ENCODE measurements at places on chromosomes 3 and 15. TPM values are rescaled to one million over a fixed set of nuclear protein-coding genes. Genes with fewer than 3 reads are reported as not detected.
A peak's percentile ranks its signal among the peaks of the same experiment; 100 is the strongest.

DNA sequence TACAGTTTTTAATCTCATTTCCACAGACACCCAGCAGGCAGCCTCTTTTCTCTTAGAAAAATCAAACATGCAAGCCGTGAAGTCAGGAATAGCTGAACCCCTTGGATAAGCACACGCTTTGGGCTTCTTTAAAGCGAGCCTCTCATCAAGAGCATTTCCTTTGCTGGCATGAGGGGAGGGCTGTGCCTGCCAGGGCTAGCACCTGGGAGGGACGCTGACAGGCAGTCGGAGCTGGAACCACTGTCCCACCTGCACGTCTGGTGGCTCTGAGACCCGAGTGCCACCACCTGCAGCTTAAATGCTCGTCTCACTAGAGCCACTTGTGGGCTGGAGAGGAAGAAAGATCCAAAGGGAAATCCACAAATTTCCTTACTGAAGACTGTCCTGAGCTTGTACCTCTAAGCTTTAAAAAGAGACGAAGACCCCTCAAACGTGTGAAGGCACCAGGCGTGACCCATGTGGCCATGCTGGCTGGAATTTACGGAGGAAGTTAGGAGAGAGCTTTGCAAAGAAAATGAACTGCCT, 9.4 kb downstream of the MAP6D1 start:
- H3K4me3 ChIP-seq = no peak overlapping the region
- peaks cover 20% of the 10 kb centered on the region for H3K36me3 ChIP-seq
- no peaks in the 10 kb centered on the region for H3K4me1 ChIP-seq
- DNase-seq = no peak

DNA sequence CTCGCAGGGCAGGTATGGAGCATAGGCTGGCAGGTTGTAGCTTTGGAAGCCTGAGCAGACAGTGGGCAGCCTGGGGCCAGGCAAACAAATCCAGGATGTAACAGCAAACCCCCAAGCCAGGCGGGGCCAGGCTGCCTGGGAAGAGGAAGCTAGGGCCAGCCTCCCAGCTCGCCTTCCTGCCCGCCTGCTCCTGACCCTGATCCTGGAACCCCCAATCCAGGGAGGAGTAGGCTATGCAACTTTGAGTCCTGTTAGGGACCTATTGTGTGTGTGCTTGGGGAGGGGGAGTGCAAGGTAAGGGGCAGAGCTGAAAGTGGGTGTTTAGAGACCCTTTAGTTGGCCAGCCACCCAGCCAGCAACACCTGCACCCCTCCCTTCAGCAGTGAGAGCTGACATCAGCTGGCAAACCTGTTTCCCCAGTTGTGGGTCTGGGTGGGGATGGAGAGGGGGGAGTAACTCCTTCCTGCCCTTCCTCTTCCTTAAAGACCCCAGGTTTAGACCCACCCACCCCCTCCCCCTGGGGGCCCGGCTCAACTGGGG, 2.5 kb downstream of the NBEAL2 start:
- no peak overlapping the region for H3K4me3 ChIP-seq
- H3K4me1 ChIP-seq = peaks cover 56% of the 10 kb centered on the region
- H3K27me3 ChIP-seq = no peaks in the 10 kb centered on the region
- no peak for DNase-seq
- no peaks in the 10 kb centered on the region for H3K36me3 ChIP-seq

DNA sequence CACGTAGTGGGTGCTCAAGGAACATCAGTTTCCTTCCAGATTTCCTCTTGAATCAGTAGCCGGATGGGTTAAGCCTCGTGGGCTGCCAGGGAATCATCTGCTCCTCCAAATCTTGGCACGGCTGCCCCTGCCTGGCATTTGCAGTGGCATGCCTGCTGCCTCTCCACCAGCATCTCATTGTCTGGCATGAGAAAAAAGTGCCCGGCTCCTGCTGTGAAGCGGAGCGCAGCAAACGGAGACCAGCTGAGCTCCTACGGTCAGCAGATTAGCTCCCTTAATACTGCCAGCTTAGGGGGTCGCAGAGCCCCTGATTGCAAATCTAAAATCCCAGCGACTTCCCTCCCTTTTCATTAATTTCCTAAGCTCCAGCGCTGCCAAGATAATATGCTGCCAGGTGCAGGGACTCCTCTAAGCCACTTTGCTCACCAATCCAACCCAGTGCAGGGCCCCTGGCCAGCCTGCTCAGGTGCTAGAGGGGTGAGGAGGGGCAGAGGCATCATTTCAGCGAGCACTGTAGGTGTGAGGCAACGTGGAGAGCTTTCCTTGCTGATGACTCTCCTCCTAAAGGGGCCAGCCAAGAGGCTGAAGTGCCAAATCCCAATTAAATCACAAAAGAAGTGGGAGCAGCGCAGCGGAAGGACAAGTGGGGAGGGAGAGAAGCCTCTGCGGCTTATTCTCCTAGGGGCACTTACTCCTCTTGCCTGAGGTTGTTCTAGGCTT, 49.6 kb upstream of the ST8SIA2 start:
- no peak overlapping the region for H3K27ac ChIP-seq
- peaks cover 18% of the 10 kb centered on the region for H3K27me3 ChIP-seq
- no peaks in the 10 kb centered on the region for H3K36me3 ChIP-seq
- DNase-seq = no peak
- no peak overlapping the region for H3K4me3 ChIP-seq

DNA sequence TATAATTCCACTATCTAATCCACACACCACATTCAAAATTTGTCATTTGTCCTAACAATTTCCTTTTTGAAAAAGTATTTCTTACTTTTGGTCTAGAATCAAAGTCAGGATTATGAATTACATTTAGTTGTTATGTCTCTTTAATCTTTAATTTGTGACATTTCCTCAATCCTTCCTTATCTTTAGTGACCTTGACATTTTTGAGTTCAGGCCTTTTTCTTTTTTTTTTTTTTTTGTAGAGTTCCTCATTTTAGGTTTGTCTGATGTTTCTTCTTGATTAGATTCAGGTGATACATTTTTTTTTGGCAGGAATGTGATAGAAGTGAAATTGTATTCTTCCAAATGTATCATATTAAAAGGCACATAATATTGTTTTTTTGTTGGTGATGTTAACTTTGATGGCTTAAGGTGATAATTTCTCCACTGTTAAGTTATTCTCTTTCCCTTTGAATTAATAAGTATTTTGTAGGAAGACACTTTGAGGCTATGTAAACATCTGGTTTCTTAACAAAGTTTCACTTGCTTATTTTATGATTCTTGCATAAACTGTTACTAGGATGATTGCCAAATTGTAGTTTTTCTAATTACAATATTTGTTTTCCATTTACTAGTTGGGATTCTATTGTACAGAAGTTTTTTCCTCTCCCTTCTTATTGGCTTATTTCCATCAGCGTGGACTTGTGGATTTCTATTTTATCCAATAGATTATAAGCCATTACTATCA, 16.3 kb downstream of the SLC35G2 start:
- no peaks in the 10 kb centered on the region for H3K4me1 ChIP-seq
- DNase-seq = no peak
- no peaks in the 10 kb centered on the region for H3K27me3 ChIP-seq
- H3K36me3 ChIP-seq = no peaks in the 10 kb centered on the region
- H3K4me3 ChIP-seq = no peak overlapping the region
- H3K27ac ChIP-seq = no peak overlapping the region

- no peak overlapping the region for H3K27ac ChIP-seq
- no peaks in the 10 kb centered on the region for H3K4me1 ChIP-seq
- no peaks in the 10 kb centered on the region for H3K36me3 ChIP-seq
- H3K4me3 ChIP-seq = no peak overlapping the region
- no peak for DNase-seq
These were observed 598.6 kb upstream of the TBL1XR1 start for GRCh38 chr3:177795859-177796258.

DNA sequence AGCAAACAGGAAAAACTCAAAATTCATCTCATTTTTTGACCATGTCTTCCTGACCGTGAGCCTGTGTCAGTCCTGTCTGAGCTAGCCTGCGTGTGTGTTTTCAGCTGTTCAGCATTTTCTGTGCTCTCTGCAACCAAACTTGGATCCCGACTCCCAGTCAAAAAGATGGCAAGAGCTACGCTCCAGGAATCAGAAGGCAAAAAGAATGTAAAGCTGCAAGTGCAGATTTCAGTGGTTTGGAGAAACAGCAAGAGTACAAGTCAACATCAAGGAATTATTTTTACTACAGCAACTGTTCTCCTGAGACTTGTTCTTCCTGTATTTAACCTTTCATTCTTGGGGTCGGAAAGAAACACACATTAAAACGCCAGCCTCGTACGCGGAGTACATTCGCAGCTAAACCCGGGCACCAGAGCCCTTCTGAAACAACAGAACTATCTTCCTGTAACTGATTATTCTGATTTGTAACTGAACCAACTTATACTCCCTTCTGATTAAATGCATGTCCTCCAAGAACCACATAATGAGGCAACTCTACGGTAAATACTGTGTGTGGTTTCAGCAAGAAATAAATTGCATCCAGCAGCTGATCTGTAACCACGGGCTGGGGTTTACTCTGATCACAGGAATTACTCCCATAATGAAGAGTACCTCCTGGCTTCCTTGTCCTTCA, 107.4 kb downstream of the LRIG1 start:
- no peak overlapping the region for H3K27ac ChIP-seq
- no peaks in the 10 kb centered on the region for H3K4me1 ChIP-seq
- H3K36me3 ChIP-seq = peaks cover 77% of the 10 kb centered on the region
- DNase-seq = no peak
- H3K4me3 ChIP-seq = no peak overlapping the region

- peaks cover 46% of the 10 kb centered on the region for H3K36me3 ChIP-seq
- peak overlapping the region; percentile 90 for H3K27ac ChIP-seq
- H3K27me3 ChIP-seq = no peaks in the 10 kb centered on the region
- peak overlapping the region; percentile 82 for H3K4me3 ChIP-seq
These were observed 716 bp downstream of the SELENOS start for GRCh38 chr15:101276501-101277037.

DNA sequence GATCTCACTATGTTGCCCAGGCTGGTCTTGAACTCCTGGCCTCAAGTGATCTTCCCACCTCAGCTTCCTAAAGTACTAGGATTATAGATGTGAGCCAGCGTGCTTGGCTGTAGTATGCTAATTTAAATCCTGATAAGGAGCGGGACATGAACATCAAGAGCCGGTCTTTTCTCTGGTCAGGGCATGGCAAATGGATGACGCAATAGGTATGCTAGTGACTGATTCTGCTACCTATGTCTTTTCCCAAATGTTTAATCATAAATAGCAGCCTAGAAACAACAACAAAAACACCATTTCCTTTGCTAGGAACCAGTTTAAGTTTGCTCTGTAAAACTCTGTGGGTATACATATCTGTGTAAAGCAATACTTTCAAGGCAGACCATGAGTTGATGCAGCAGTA, 64.7 kb downstream of the STARD9 start:
- peaks cover 10% of the 10 kb centered on the region for H3K36me3 ChIP-seq
- H3K27me3 ChIP-seq = no peaks in the 10 kb centered on the region
- DNase-seq = no peak
- no peak overlapping the region for H3K4me3 ChIP-seq

- H3K4me3 ChIP-seq = no peak overlapping the region
- peaks cover 31% of the 10 kb centered on the region for H3K36me3 ChIP-seq
- H3K4me1 ChIP-seq = no peaks in the 10 kb centered on the region
- H3K27ac ChIP-seq = no peak overlapping the region
- no peak for DNase-seq
- H3K27me3 ChIP-seq = no peaks in the 10 kb centered on the region
These were observed 5.3 kb downstream of the ZNF620 start for GRCh38 chr3:40511031-40511718.

GRCh38 chr3:32438596-32439344, 47.1 kb downstream of the CMTM7 start:
- no peak overlapping the region for H3K4me3 ChIP-seq
- no peak for DNase-seq
- H3K27me3 ChIP-seq = no peaks in the 10 kb centered on the region
- H3K27ac ChIP-seq = no peak overlapping the region
- no peaks in the 10 kb centered on the region for H3K36me3 ChIP-seq

GRCh38 chr3:149575961-149576564, 81.8 kb downstream of the WWTR1 start:
- no peaks in the 10 kb centered on the region for H3K4me1 ChIP-seq
- DNase-seq = peak; percentile 38
- no peak overlapping the region for H3K4me3 ChIP-seq
- H3K27me3 ChIP-seq = no peaks in the 10 kb centered on the region

- no peaks in the 10 kb centered on the region for H3K4me1 ChIP-seq
- no peaks in the 10 kb centered on the region for H3K27me3 ChIP-seq
- H3K4me3 ChIP-seq = no peak overlapping the region
- H3K36me3 ChIP-seq = no peaks in the 10 kb centered on the region
These were observed 127.1 kb upstream of the RBMS3 start for GRCh38 chr3:29153811-29154210.

DNA sequence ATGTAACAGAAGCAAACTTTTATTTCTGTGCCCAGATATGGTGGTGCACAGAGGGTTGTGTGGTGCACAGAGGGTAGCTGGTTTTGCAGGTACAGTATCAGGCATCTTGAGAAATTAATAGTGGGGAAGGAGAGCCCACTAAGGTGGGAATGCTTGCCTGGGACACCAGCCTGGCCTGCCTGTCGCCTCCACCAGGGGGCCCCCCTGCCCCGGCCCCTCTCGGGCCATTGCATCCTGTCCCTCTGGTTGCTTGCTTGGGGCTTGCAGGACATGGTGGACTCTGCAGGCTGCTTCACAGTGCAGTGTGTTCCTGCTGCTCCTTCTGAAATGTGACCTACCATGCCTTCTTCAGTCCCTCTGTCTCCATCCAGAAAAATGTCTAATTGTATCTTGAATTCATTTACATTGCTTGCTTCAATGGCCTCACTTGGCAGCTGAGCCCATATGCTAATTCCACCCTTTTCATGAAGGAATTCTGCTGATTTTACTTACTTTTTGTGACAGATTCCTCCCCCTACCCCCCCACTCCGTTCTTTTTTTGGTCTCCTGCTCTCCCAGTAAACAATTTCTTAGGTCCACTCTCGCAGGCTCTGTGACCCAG, 73.6 kb downstream of the EEFSEC start:
- H3K27me3 ChIP-seq = no peaks in the 10 kb centered on the region
- no peak overlapping the region for H3K27ac ChIP-seq
- H3K4me3 ChIP-seq = no peak overlapping the region
- DNase-seq = no peak
- no peaks in the 10 kb centered on the region for H3K36me3 ChIP-seq

The GALNT15 gene
- 0.78 TPM for polyA plus RNA-seq

The EPHA3 gene
- 3.0 TPM for polyA plus RNA-seq

The POLQ gene
- 4.0 TPM for polyA plus RNA-seq

The TUBGCP4 gene
- polyA plus RNA-seq = 16.4 TPM

The TMEM45A gene
- 10.6 TPM for polyA plus RNA-seq

The MINAR1 gene
- 0.99 TPM for polyA plus RNA-seq

The SERINC4 gene
- polyA plus RNA-seq = 0.42 TPM

The LSAMP gene
- 7.6 TPM for polyA plus RNA-seq

The BLM gene
- 4.2 TPM for polyA plus RNA-seq

The GP9 gene
- 0.18 TPM for polyA plus RNA-seq

The TERC gene
- polyA plus RNA-seq = 1.1 TPM

The BMF gene
- 9.2 TPM for polyA plus RNA-seq

The CYP11A1 gene
- polyA plus RNA-seq = 0.55 TPM

The DNAH12 gene
- polyA plus RNA-seq = 0.51 TPM

All from large intestine (tissue), 12 donors.